ENCODE measurements at places on chromosomes 2 and 18. TPM values are rescaled to one million over a fixed set of nuclear protein-coding genes. Genes with fewer than 3 reads are reported as not detected.

CDK15 gene
- total RNA-seq, result not detected

NLRC4 gene
- total RNA-seq, result not detected

SLC30A3 gene
- 11.8 TPM for total RNA-seq

RAX gene
- not detected for total RNA-seq

PNKD gene
- 21.9 TPM for total RNA-seq

IL1A gene
- 0.57 TPM for total RNA-seq

TBR1 gene
- 0.10 TPM for total RNA-seq

IL1RN gene
- not detected for total RNA-seq

MYO3B gene
- total RNA-seq, result under 0.01 TPM

ECEL1 gene
- not detected for total RNA-seq

CPLX4 gene
- total RNA-seq, result not detected

SH3BP4 gene
- total RNA-seq, result 88.2 TPM

NYAP2 gene
- not detected for total RNA-seq

LIPG gene
- total RNA-seq, result 80.9 TPM

OLA1 gene
- 87.2 TPM for total RNA-seq

PPP4R3B gene
- total RNA-seq, result 47.3 TPM

TSPYL6 gene
- 0.10 TPM for total RNA-seq

IL36B gene
- not detected for total RNA-seq
